ENCODE measurements at places on chromosomes 3 and 15. TPM values are rescaled to one million over a fixed set of nuclear protein-coding genes. Genes with fewer than 3 reads are reported as not detected.

Gene PARL
- total RNA-seq = 45.4 TPM

Gene FBLN2
- total RNA-seq = 456 TPM

Gene SSR3
- 69.5 TPM for total RNA-seq

Gene CDHR4
- total RNA-seq = not detected

Gene TMEM41A
- 12.2 TPM for total RNA-seq

Gene SENP2
- total RNA-seq = 48.6 TPM

Gene GADL1
- not detected for total RNA-seq

Gene ST6GAL1
- total RNA-seq = 52.3 TPM

Gene ANKRD63
- not detected for total RNA-seq

Gene PRTG
- total RNA-seq = 2.7 TPM

Gene TP63
- total RNA-seq = not detected

Gene PROK2
- total RNA-seq = 1.5 TPM
